ENCODE measurements at places on chromosomes 6 and 20.

- no peak for DNase-seq
Observed at GRCh38 chr6:100850174-100850573, 31.0 kb downstream of the ASCC3 start.

DNA sequence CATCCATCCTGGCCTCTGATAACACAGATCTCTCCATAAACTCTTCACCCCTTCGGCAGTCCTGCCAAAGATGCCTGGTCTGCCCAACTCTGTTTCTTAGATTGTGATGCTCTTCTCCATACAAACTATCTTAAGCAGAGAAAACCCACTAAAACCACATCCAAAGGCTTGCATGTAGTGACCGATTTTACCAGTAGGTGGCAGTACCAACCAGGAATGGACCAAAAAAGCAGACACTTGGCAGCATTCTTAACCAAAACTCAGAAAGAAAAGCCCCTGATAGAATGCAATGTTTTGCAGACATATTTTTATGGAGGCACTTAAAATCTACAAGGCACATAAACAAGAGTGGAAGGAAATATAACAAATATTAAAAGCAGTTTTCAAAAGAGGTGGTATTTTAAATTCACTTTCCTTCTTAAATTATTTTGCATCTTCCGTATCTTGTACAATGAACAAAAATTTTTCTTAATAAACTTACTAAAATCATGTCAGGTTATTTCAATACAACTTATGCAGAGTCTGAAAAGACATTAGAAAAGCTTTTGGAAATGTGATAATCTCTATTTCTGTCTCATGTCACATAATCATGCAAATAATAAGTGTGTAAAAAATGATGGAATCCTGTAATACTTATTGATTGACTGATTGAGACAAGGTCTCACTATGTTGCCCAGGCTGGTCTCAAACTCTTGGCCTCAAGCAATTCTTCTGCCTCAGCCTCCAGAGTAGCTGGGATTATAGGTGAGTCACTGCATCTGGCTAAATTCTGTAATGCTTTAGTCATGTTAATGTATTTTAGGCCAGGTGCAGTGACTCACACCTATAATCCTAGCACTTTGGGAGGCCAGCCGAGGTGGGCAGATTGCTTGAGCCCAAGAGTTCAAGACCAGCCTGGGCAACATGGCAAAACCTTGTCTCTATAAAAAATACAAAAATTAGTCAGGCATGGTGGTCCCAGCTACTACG lies 29.4 kb downstream of the LRP11 start:
- peak; percentile 59 for DNase-seq

DNA sequence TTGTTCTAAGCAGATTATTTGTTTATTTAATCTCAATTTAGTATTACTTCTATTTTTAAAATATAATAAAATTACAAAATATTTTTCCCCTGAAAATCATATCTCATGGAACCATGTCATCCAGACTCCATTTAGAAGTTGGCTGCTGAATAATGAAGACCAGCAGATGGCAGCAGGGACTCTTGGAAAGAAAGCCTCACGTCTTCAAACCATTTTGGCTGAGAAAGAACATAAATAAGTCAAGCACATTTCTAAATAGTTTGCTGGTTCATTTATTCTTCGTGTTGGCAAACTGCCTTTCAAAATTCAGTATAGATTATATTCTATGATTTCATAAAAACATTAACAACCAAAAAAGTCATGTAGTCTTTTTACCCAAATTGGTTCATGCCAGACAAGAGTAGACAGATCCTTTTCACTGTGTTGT lies 71.7 kb downstream of the RCAN2 start:
- DNase-seq, result no peak

- no peak for DNase-seq
Observed at GRCh38 chr6:152571089-152571488, 66.1 kb downstream of the SYNE1 start.

DNA sequence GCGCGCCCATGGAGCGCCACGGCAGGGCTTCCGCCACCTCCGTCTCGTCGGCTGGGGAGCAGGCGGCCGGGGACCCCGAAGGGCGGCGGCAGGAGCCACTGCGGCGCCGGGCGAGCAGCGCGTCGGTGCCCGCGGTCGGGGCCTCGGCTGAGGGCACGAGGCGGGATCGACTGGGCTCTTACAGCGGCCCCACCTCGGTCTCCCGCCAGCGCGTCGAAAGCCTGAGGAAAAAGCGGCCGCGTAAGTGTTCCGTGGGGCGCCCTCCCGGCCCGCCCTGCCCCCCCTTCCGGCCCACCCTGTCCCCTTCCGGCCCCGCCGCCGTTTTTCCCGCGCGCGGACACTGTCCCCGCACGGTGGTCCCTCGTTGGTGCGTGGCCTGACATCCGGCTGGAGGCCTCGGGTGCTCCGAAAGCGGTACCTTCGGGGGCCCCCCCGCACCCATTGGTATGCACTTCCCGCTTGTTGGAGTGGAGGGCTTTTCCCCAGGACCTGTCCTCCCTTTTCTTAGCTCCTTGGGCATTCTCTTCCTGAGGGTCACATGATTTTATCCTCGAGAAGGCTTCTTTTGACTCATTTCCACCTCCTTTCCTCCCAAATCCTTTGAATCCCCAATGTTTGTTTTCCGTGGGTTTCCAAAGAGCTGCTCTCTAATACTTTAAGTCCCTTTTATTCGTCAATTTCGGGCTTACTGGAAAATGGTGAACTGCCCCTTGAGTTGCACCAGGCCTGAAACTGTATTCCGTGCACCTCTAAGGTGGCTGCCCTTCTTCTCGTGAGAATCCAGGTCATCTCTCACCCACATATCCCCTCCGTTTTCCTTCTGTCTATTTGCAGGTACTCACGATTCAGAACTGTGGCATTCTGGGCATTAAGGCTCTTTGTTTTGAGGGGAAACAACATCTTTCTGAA lies 556 bp downstream of the PANK2 start:
- DNase-seq, result peak; percentile 53

GRCh38 chr20:38872036-38872435 lies 54.2 kb upstream of the FAM83D start:
- no peak for DNase-seq

DNA sequence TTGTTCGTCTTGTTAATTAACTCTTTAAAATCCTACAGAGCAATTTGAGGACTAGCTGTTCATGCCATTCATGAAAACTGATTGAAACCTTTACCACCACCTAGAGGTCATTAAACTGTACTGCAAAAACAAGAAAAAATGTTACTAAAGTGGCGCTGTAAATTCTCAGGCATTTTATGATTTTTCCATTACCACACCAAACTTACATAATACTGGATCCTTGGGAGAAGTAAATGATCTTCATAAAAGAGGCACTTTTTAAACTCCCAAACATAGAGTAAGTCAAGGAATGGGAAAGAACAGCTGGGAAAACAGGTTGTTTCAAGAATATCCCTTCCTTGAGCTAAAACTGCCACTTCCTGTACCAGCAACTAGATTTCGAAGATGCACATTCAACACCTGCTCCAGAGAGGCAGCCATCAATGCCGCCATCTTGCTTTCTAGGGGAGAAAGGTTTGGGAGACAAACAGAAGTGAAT lies 54.3 kb downstream of the MYLIP start:
- no peak for DNase-seq

- DNase-seq, result no peak
Observed at GRCh38 chr6:158461954-158462353, 97.9 kb upstream of the TMEM181 start.

GRCh38 chr20:50431066-50431450 lies 79.1 kb upstream of the PTPN1 start:
- no peak for DNase-seq

DNA sequence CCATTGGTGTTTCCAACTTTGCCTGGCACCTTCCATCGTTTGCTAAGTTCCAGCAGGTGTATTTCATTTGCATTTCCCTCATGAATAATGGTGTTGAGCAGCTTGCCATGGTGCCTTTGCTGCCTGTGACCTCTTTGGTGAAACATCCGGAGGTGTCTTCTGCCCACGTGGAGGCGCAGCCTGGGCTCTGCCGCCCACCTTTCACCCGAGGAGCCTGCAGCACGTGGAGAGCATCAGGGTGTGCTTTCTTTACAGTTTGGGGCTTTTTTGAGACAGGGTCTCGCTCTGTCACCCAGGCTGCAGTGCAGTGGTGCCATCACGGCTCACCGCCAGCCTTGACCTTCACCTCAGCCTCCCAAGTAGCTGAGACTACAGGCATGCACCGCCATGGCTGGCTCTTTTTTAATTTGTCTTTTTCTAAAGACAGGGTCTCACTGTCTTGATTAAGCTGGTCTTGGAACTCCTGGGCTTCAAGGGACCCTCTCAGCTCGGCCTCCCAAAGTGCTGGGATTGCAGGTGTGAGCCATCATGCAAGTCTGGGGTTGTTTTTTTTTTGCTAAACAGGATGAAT lies 3.0 kb upstream of the ADRM1 start:
- no peak for DNase-seq

DNA sequence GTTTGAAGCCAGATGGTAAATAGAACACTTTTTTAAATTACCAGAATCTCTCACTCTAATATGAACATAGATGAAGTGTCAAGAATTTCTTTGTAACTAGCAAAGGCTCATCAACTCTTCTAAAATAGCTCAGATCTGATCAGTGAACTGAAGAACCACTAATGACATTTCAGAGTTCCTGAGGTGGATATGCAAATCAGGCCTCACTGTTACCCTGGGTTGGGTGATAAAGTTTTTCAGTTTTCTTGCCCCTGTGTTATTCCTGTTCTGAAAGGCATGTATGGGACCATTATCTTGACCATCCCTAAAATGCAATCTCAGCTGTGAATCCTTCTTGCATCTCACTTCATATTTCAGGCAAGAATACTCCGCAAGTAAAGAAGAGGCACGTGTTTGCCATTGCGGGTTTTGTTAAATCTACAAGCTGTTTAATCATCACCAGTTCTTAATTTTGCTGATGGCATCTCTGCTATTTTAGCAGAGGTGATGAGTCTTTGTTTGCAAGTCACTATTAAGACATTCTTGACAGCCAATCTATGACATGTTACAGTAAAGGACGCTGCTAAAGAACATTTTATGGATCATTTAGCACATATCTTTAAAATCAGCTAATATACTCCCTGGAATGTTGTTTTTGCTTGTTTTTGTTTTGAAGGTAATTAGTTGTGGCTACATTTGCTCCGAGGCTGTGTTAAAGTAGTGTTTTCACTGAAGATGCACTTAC lies 47.9 kb downstream of the KHDC1L start:
- DNase-seq, result no peak

GRCh38 chr6:96563853-96564252 lies 925 bp downstream of the FHL5 start:
- no peak for DNase-seq

- DNase-seq, result no peak
Observed at GRCh38 chr20:3614466-3614865, 48.7 kb downstream of the GFRA4 start.

GRCh38 chr20:51510936-51511605 lies 31.4 kb downstream of the NFATC2 start:
- no peak for DNase-seq

- no peak for DNase-seq
Observed at GRCh38 chr6:50836231-50836630, 17.6 kb downstream of the TFAP2B start.

DNA sequence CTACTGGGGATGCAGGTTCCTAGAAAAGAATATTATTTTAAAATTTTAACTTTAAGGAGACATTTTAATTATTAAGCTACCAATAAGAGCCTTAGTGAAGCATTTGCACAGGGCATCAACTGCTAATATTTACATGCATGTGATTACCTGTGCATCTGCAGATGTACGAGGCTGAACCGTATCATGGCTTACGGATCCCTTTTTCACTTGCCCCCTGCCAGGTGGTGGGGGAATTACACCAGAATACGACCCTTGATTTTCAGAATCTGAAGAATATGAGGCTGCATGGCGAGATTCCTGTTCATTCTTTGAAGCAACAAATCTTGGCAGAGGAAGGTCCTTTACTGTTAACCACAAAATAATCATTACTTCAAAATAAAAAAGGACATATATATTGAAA lies 42.7 kb downstream of the REPS1 start:
- no peak for DNase-seq

GRCh38 chr6:36235309-36235708 lies 34.6 kb upstream of the PNPLA1 start:
- DNase-seq, result no peak

GRCh38 chr6:41874741-41875140 lies 20.4 kb downstream of the USP49 start:
- DNase-seq, result no peak

DNA sequence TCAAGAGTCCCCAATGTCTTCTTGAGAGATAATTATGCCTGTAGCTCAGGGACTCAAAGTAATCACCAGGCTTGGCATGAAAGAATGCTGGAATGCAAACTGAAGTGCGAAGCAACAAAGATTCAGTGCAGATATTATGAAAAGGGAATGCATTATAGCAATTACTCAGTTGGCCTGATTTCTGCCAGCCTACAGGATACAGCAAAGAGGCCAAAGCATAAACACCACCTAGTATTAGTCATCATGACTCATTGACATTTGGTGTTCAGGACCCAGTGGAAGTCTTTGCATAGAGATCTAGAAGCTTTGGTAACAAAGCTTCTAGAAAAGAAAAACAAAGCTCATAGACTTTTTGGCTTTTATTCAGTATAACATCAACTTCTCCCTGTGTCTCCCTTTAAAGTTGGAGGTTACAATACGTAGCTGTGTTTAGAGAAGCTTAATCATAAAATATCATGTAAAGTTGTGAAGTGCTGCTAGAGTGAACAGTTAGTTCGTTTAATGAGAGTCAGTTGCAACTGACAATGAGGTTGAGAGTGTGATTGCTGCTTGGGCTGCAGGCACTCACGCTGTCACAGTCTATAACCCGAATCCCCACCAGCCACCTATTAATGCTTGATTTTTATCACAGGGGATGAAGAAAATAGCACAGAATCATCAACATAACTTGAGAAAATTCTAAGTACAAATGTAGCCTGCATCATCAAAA lies 932.7 kb downstream of the TFAP2A start:
- no peak for DNase-seq

GRCh38 chr6:66418906-66419305 lies 711.9 kb upstream of the EYS start:
- no peak for DNase-seq

GRCh38 chr6:106908386-106908840 lies 66.1 kb downstream of the CD24 start:
- no peak for DNase-seq

- DNase-seq, result no peak
Observed at GRCh38 chr6:160871320-160871719, 120.2 kb upstream of the MAP3K4 start.

GRCh38 chr6:55678330-55679224 lies 99.6 kb upstream of the HMGCLL1 start:
- no peak for DNase-seq
